ENCODE measurements at places on chromosomes 13 and 19. TPM values are rescaled to one million over a fixed set of nuclear protein-coding genes. Genes with fewer than 3 reads are reported as not detected.

Gene ZNF616
- 0.78 TPM for total RNA-seq

Gene SERPINE3
- not detected for total RNA-seq

Gene KLK7
- total RNA-seq = not detected

Gene FFAR2
- total RNA-seq = 0.04 TPM

Gene POP4
- 191 TPM for total RNA-seq

Gene RFPL4A
- total RNA-seq = 0.77 TPM

Gene ZNF229
- total RNA-seq = 3.4 TPM

Gene C1QTNF9B
- total RNA-seq = not detected

Gene IL17D
- total RNA-seq = 1.3 TPM

Gene GSX1
- not detected for total RNA-seq

Gene PARP4
- total RNA-seq = 43.5 TPM

Gene PODNL1
- total RNA-seq = 1.2 TPM

Gene TMEM145
- 4.2 TPM for total RNA-seq

Gene ZNF568
- 0.84 TPM for total RNA-seq

Gene PBX4
- total RNA-seq = 1.3 TPM

Gene PTGER1
- total RNA-seq = 0.12 TPM

Gene LINGO3
- 0.09 TPM for total RNA-seq

Gene USF2
- 120 TPM for total RNA-seq

Gene KASH5
- total RNA-seq = not detected

Gene HSPB6
- total RNA-seq = 0.39 TPM

Gene GPR4
- total RNA-seq = 0.31 TPM

Gene FCAR
- not detected for total RNA-seq

Gene KIR2DL1
- total RNA-seq = not detected

Gene ZNF610
- not detected for total RNA-seq
